HFF-Myc (cell line): ENCODE measurements at places on chromosomes 5 and 9.

GRCh38 chr5:52705720-52706119, 82.0 kb upstream of the ITGA1 start:
- DNase-seq = no peak

DNA sequence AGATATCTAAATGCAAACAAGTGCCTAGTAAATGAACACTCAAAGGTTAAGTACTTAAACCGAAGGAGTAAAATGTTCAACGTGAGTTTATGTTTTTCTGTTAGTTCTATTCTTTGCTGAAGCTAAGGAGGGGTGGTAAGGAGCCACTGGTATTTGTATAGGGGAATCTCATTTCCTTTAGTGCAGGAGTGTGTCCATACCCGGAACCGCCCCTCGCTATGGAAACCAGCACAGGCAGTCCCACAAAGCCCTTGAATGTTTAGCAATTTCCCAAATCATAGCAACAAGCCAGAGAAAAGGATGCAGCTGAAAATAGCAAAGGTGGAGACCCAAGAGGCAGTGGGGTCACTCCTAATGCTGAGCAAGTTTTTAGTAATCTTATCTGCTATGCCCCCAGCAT, 78.8 kb upstream of the STK32A start:
- DNase-seq = no peak

- no peak for DNase-seq
Measured at GRCh38 chr5:103410172-103410571, 151.6 kb downstream of the MACIR start.

DNA sequence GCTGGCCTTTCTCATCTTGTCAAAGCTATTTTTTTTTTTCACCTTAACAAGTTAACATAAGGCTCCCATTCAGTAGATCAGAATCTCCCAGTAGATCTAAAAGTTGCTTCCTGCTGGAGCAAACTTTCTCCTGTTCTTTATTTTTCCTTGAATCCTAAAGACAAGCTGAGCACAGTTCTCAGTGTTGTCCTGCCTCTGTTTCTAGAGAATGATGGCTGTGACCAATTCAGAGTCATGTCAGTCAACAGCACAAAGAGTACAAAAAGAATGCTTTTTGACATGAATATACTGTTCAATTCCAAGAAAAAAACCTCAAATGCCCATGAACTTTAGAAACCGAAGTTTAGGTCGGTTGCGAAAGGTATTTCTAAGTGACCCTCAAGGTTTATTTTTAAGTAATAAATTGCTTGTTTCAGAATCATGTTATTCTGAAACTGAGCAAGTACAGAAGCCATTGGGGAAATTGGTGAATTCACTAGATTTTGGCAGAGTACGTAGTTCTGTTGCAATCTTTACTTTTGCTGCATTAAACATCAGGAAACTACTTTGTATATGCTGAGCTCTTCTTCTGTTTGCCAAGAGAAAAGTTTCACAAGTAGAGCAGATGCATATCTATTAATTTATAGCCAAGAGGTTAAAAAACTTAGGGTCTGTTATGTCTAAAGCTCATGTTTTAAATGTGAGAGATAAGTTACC, 161.7 kb upstream of the RPS23 start:
- DNase-seq = no peak

- DNase-seq = no peak
Measured at GRCh38 chr5:96228408-96228807, 204.6 kb downstream of the PCSK1 start.

DNA sequence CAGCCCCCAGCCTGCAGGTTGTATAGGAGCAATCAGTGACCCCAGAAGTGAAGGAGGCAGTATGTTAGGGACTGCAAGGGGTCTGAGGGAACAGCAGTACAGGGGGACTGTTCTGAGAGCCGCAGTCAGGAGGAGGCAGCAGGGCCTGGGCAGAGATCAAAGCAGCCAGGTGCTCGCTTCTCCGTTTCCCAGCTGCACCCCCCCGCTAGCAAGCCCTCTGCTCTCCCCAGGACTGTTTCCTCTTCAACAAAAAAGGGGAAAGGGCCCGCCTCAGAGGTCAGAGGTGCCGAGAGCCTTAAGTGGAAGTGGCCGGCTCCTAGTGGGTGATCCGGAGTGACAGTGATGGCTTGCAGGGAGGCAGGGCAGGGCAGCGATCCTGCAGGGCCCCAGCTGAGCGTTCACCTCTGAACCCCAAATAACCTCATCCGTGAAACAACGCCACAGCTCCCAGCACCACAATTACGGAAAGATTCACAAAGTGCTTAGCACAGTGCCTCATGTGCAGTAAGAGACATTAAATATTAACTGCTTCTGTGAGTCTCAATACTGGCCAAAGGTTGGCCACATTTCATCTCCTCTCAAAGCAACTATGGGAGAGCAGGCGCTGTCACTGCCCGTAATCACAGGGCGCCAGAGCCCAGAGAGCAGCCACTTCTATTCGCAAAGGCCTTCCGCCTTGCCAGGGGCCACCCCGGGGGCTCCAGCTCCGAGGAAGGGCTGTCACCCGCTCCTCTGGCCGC, 8.0 kb downstream of the CLPTM1L start:
- no peak for DNase-seq

DNA sequence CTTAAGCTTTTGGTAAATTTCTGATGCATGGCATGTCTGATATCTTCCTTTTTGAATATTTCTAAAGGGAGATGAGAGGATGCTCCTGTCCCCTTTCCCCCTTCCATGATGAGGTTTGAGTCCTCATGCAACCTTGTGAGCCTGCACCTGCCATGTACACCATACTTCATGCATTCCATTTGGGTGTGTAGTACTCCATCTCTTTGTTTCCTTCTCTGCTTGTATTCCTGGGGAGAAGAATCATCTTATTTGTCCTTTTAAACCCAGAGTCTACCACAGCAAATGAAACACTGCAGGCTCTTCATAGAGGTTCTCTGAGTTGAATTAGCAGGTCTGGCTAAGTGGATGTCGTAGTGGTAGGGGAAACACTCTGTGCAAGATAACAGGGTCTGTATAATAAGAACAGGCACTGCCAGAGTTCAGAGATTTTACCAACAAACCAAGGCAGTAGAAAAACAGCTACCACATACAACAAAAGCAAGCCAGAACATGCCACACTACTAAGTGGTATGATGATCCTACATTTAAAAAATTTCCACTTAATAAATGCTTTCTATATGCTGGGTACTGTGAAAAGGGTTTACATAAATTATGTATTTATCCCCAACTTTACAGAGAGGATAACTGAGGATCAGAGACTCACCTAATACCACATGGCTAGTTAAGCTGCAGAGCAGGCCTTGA, 439.8 kb upstream of the GRIA1 start:
- DNase-seq = no peak

DNA sequence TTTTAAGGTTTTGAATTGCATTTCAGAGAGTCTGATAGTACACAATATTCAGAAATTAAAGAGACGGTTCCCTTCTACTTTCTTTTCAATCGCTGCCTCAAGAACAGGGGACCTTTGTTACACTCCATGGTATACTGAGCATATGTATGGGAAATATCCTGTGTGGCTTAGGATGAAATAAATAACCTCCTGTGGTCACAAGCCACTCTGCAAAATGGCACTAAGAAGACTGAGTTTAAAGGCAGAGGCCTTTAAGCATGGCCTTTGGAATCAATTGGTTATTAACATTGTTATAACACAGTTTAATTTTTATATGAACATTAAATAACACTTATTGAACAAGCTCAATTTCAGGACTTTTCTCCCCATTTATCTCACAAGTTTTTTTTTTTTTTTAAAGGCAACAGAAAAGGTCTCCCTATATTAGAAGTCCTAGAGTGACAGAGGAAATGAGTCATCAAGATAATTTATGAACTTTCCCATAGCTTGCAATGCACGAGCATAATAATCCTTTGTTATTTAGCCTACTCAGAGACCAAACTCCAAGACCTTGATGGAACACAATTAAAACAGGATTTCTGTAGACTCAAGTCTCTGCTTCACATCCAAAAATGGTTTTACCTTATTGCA, 341.9 kb downstream of the TMEM167A start:
- DNase-seq = no peak

DNA sequence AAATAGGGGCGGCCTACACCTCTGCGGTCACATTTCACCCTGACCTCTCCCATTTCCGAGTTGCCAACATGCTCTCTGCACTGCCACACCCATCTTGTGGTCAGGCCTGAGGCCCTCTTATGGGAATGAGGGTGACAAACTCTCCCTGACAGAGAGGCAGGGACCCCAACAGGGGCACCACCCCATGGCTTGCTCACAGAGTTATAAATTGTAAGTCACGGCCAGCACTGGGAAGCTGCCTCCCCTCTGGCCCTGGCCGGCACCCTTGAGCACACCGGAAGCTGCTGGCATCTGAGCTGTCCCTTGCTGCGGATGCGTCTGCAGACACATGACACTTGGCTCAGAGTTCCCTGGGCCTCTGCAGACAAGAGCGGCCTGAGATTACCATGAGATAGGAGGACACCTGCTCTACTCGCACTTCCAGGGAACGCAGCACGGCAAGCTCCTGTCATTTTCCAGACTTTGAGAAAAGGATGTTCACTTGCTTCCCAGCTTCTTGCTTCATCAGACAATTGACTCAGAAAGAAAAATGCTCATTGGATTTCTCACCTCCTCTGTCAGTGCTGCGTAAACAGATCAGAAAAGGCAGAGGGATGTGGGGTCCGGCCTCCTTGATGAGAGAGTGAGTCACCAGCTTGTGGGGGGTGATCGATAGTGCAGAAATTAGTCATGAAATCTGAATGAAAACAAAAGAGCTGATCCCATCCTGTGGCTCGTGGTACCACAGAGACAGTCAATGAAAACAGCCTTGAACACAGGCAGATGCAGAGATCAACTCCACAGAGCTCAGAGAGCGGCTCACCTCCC, 269.8 kb downstream of the SYK start:
- DNase-seq = no peak

DNA sequence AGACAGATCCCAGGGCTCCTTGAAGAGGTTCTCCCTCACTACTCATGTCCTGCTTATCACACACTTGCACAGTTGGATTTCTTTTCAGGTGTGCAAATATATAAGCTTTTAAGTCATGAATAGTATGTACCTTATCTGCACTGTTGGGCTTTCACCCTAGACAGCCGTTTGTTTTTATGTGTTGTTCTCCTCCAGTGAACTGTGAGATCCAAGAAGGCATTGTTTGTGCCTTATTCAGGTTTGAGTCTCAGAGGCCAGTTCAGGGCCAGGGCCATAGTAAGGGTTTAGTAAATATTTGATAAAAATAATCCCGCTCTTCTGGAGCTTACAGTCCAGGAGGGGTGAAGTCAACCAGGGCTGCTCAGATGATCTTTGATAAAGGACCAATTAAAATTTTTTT, 480.0 kb downstream of the TMEM38B start:
- DNase-seq = no peak

- DNase-seq = no peak
Measured at GRCh38 chr5:15079566-15079965, 208.0 kb upstream of the ANKH start.

DNA sequence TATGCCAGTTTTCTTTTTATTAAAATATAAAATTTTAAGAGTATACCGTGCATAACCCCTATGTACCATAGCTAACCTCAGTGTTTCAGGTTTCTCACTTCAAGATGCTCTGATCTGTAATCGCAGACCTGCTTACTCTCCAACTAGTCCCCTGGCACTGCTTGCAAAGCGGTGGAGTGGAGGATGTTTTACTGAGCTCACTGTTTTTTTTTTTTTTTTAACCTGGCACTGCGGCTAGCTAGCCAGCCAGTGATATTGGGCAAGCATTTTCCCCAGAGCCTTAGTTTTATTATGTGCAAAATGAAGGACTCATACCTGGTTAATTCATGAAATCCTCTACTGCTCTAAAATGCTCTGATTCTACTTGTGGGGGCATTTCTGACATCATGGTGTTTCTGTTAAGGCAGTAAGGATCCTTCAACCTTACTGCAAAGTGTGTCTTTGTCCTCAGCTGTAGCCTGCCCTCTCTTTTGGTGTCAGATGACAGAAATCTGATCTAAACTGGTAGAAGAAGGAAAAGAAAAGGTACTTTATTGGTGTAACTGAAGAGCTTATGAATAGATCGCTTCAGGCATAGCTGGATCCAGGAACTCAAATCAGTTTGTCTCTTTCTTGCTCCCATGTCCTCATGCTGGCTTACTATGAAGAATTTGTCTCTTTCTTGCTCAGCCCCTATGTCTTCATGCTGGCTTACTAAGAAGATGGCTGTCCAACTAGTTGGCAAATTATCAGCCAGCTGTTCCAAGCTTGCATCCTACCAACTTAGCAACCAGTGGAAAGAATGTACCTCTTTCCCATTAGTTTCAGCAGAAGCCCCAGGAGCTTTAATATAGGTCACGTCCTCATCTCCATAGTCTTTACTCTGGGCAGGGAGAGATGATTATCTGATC, 59.8 kb downstream of the DOCK2 start:
- no peak for DNase-seq
